ENCODE measurements at places on chromosomes 6 and 20.

- DNase-seq, result peak; percentile 62
These were observed 44.1 kb downstream of the DPPA5 start for GRCh38 chr6:73309785-73310502.

- DNase-seq, result no peak
These were observed 899.2 kb downstream of the EYS start for GRCh38 chr6:64807785-64808184.

DNA sequence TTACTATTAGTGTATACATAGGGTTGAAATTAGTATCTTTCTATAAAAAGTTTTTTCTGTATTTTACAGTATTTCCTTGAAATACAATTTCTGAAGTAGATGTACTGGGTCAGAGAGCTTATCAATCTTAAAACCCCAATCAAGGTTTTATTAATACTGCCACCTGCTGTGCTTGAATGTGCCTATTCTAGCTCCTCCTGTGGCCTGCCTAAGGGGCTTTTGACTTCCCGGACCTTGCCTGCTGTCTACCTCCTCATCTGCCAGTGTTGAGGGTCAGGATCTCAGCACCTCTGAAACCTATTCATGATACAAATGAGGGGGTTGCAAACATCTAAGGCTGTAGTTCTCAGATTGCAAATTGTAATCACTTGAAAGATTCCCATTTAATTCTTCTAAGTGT lies 9.2 kb downstream of the PACRG start:
- DNase-seq, result no peak

- DNase-seq, result no peak
These were observed 220.0 kb downstream of the QKI start for GRCh38 chr6:163634211-163635171.

- no peak for DNase-seq
These were observed 117.2 kb downstream of the BANF2 start for GRCh38 chr20:17816804-17817587.

- no peak for DNase-seq
These were observed 196.4 kb downstream of the PREX1 start for GRCh38 chr20:48631114-48632016.

DNA sequence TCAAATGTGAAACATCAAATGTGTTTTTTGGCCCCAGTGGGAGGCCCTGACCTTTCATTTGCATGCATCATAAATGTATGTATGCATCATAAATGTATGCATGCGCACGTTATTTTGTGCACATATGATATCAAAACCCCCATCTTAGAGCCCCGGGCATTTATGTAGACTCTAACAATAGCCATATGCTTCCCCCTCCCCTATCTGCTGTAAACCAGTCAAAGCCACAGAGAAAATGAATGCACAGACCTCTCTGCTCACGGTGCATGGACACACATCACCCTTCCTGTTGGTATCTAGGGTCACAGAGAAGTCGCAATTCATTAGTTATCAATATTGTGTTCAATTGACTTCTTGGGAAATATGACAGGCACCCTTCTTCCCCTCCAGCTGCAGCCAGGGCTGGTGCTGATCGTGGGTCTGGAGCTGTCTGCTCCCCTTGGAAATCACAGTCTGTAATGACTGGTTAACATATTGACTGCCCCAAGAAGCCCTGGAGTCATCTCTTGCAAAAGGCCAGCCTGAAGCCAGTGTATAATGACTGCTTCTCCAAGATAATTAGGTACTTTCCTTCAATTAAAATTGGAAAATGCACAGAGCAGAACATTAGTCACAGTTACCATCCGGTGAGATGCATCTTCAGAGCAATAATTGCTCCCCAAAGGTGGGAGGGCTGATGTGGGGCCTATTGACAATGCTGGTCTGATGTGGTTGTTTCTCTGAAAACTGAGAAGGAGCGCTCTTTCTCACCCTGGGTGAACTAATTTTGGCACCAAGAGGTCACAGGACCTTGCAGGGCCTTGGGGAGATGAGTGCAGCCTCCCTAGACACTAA lies 532.2 kb downstream of the CDH26 start:
- DNase-seq, result no peak

DNA sequence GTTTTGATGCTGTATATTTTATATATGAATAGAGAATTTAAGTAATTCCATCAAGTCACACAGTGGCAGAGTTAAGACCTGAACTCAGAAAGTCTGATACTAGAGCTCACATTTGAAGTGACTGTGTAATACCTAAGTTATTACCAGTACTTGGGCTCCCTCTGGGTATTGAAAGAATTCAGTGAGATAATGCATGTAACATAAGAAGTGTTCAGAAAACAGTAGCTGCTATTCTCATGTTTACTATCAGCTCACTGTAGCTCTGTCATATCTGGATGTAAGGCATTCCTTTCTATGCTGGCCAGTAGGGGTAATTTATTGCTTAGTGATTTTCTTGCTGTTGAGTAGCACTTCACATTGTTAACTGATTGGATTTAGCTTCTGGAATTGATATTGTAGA lies 44.6 kb downstream of the NKX2-4 start:
- DNase-seq, result no peak

- DNase-seq, result no peak
These were observed 5.7 kb downstream of the BACH2 start for GRCh38 chr6:90290811-90291420.

GRCh38 chr20:57605045-57605444 lies 15.2 kb downstream of the ZBP1 start:
- DNase-seq, result no peak

GRCh38 chr6:161835500-161836215 lies 561.8 kb upstream of the AGPAT4 start:
- DNase-seq, result no peak

DNA sequence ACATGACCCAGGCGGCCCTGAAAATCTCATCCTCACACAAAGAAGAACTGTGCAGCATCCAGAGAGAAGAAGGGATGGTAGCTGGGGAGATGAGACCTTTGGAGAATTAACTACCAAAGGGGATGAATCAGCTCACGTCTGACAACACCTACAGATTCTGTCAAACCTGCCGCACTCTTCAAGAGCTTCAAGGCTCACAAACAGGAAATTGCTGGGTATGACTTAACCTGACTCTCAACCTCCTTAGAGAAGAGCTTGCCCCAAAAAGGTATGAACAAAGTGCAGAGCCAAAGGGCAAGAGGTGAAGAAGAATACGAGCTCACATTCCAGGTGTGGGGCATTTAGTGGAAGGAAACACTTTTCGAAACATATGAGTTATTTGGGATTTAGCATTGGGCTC lies 139.8 kb downstream of the BACH2 start:
- peak; percentile 39 for DNase-seq

GRCh38 chr6:44005507-44005903 lies 121.7 kb downstream of the MRPL14 start:
- DNase-seq, result no peak

GRCh38 chr20:62122654-62123449 lies 577 bp downstream of the LSM14B start:
- peak; percentile 48 for DNase-seq

GRCh38 chr6:20340068-20340848 lies 61.4 kb upstream of the E2F3 start:
- no peak for DNase-seq

DNA sequence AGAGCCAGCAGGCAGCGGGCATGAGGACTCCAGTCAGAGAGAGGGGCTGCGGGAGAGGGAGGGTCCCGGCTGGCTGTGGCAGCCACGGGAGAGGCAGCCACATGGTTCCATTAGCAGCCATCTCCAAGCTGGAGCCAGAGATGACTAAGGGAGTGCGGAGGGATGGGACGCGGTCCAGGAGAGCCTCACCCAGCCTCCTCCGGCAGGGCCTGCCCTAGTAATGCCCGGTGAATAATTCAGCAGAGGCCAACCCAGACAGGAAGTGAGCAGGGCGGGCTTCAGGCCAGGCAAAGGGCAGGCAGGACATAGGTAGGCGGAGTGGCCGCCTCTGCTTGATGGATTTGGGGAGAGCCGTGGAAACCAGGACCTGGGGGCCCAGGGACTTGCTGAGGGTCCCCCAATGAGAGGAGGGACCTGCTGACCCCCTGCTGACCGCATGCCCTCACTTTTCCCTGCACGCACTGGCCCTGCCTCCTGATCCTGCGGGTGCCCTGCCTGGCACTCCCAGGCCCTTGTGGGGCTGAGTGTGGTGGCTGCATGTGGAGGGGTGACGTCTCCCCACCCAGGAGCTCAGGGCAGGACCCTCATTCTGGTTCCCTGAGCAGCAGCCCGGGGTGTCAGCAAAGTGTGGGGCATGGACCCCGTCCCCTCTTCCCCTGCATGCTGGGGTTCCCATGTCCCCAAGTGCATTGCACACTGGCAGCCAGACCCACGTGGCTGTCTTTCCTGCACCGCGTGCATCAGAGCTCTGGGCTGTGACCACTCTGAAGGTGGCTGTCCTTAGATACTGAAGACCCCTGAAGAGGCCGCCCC lies 51.8 kb upstream of the SLCO4A1 start:
- DNase-seq, result no peak

GRCh38 chr6:102438171-102438570 lies 1044.7 kb downstream of the GRIK2 start:
- DNase-seq, result no peak

GRCh38 chr20:36792422-36792821 lies 18.9 kb upstream of the DSN1 start:
- no peak for DNase-seq

DNA sequence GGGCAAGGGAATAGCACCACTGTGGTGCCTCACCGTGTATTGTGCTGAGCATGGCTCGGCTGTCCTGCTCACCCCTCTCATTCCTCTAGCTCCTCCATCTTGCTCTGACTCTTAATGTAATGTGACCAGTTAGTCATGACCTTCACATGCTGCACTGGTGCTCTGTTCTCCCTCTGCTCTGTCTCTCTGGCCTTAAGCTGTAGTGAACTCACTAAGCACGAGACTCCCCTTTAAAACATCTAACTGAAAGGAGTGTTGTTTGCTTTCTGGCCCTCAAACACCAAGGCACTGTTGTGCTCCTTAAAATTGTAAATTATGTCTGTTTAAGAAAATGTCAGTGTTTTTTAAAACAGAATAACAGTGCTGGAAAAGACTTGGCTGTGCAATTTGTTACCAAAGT lies 140.4 kb downstream of the HDGFL1 start:
- DNase-seq, result no peak

- no peak for DNase-seq
These were observed 5.3 kb upstream of the CNKSR3 start for GRCh38 chr6:154515826-154516225.

DNA sequence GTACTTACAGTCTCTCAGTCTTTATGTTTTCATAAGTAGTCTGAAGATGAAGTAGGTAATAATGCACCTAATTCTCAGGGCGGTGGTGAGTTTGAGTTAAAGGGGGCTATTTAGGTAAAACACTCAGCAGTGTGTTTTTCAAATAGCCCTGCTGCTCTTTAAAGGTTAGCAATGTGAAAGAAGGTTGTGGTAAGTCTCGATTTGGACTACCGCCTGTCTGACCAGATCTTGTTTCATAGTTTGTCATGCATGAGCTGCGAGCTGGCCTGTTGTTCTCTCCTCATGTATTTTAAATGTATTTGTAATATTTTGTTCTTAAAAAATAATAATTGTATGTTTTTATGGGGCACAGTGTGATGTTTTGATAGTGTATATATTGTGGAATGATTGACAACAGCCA lies 340.2 kb downstream of the DHX35 start:
- DNase-seq, result no peak

DNA sequence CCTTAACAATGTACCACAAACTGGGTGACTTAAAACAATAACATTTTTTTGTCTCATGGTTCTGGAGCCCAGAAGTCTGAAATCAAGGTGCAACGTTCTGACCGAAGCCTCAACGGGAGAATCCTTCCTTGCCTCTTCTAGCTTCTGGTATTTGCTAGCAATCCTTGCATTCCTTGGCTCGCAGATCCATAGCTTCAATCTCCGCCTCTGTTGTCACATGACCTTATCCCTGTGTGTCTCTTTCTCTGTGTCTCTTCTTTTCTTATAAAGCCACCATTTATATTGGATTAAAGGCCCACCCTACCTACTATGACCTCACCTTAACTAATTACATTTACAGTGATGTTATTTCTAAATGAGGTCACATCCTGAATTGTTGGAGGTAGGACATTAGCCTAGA lies 37.2 kb upstream of the DOK5 start:
- no peak for DNase-seq

- DNase-seq, result no peak
These were observed 28.4 kb upstream of the ARMH2 start for GRCh38 chr6:24827162-24827561.

DNA sequence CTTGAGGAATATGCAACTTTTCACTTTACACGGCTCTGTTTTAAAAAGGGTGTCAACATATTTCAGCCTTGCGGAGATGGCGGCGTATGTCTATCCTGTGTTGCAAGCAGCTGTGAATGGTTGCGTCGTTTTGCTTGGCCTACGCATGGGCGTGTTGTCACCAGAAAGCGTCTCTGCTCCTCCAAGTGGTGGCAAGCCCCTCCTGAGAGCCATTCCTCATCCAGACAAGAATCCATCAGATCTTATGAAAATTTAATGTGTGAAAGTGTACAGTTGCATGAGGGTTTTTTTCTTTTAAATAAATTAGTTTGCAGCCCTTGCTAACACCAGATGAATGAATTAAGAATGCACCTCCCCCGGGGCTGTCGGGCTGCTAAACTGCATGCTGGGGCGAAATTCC lies 114.4 kb downstream of the PHACTR3 start:
- no peak for DNase-seq

DNA sequence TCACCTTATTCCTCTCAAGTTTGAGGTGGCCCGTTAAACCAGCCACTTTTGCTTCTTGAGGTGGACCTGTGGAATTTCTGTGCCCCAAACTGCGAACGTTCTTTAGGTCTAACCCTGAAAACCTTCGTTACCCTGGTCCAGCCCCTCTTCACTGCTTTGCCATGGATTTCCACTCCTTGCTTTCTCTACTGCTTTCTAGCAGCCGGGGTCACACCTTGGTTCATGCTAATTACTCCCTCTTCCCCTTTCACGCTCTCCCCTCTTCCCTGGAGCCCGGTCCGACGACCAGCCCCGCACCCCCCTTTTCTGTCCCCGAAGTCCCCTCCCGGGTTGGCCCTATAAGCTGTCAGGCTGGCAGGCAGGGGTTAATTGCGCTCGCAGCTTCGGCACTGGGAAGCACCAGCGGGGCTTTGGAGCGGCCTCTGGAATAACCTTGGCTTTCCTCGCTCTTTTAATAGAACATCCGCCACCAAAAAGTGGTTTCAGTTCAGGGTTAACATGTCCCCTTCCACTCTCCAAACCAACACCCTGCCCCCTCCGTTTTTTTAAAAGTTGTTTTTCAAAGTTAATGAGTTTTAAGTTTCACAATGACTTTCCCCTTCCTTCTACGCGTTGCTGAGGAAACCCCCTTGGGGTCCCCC lies 1.4 kb upstream of the HIVEP1 start:
- DNase-seq, result no peak

- no peak for DNase-seq
These were observed 41.1 kb upstream of the MAP3K4 start for GRCh38 chr6:160950507-160950906.

GRCh38 chr20:50099113-50099512 lies 13.8 kb downstream of the UBE2V1 start:
- DNase-seq, result no peak

DNA sequence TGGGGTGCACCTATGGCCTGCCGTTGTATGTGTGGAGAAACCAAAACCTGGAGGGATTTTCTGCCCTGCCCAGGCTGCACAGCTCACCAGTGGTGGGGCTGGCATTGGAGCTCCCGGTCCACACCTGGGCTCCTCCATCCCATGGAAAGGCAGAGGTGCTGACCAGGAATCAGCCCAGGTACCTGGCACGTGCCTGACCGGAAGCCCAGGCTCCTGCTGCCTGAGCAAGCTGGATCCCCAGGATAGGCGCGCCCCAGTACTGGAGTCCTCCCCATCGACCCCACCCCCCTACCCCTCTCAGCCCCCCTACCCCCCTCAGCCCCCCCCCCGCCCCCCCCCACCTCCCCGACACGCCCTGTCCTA lies 39.9 kb upstream of the HMGA1 start:
- DNase-seq, result no peak

- DNase-seq, result no peak
These were observed 1357.3 kb upstream of the EYS start for GRCh38 chr6:67064323-67064722.

All from activated CD4-positive, alpha-beta memory T cell treated with anti-CD3 and anti-CD28 coated beads, Interleukin-2, amount 10 ng/mL, durations not matched to agents 7 days and 5 days (primary cell).